ENCODE measurements at places on chromosomes 13 and 19.

DNA sequence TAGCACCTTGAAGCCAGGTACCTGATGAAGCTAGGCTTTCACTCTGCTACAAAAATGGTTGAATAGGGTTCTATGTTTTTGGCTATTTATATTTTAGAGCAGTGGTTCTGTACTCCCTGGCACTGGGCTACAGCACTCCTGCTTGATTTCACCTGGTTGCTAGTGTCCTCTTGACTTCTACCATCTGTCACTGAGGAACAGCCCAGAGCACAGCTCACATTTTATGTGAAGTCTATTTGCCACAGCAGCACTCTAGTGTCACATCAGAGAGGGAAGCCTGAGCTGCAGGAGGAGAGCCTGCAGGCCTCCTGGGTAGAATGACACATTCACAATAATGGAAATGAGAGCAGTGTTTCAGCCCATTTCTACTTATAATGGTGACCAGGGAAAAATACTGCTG, 184.2 kb downstream of the ZNF486 start:
- DNase-seq, result no peak

DNA sequence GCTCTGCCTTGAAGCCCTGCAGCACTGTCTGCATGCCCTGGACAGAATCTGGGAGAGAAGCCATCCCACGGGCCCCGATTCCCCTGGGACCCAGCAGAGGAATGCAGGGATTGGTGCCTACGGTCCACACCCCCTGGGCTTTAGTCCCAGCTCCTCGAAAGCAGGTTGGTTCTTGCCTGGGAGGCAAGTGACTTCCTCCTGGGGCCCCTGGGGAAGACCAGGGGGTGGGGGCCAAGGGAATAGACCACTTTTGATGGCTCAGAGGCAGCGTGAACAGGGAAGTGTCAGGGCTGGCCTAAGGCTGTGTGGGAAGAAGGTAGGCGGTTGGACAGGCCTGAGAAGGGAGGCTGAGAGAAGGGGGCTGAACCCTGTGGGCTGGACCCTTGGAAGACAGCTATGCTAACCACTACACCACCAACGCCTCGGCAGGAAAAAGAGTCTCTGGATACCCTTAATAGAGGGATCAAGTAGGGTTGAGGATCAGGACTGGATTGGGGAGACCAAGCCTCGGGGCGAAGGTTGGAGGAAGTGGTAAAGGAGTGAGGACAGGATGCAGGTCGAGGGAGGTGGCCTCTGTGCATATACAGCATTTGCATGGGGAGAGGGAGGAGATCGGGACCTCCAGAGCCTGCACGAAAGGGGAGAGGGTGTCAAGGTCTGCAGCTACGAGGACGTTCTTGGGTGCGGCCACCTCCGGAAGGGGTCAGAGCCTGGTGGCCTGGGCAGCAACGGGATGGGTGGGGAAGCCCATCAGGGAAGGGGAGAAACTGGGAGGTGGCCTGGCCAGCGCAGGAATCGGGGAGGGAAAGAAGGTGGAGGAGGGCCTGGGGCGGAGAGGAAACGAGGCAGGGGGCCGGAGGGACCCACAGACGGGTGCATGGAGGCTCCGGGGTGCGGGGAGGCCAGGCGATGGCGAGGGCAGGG, 709 bp downstream of the DPP9 start:
- DNase-seq, result peak; percentile 65

DNA sequence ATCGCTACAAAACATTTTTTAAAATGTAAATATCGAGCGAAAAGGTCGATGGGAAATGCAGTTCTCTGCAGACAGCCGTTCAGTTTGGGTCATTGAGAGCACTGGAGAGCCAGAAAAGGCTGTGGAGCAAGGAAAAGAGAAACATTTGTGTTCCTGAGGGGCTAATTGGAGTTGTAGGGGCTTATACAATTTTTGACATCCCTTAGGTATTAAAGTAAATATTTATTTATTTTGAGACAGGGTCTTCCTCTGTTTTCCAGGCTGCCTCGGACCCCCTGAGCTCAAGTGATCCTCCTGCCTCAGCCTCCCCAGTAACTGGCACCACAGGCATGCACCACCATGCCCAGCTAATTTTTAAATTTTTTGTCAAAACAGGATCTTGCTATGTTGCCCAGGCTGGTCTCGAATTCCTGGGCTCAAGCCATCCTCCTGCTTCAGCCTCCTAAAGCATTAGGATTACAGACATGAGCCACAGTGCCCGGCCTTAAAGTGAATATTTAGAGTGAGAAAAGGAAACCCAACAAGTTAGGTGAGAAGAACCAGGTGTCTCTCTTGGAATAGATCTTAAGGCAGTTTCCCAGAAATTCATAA, 825 bp upstream of the YIF1B start:
- DNase-seq, result no peak

DNA sequence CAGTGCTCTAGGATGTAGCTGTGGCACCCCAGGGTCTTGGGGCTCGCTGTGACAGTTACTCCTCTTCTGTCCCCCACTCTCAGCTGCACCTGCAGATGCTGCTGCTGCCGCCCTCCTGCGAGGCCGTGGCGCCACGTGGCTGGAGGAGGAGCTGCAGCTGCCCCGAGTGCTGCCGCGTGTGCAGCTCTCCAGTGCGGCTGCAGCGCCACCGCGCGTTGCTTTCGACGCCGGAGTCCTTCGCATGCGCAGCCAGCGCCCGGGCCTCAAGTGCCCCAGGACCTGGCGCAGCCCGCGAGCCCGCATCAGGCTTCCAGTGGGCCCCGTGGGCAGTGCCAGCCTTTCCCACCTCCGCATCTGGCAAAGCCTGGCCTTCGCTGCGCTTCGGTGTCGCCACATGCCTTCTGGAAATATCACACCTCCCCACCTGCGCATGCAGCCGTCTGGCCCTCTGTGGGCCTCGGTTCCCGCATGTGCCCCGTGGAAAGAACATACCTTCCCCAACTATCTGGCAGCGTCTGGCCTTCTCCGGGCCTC, 692 bp upstream of the ZNF580 start:
- no peak for DNase-seq

DNA sequence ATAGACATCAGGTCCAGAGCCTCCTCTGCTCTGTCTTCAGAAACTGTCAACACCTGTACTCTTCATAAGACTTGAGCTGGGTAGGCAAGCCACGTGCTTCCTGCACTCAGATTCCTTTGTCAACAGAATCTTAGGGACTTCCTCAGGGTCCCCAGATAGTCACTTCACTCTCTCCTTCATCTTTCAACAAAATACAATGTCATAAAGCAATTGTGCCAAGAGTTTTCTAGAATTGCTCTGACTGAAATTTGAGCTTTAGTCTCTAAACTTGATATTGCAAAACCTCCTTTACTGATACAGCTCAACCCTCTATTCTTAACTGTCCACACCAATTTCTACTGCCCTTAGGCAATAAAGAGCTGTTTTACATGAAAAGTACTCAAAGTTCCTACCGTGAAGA, 179.9 kb downstream of the IRS2 start:
- DNase-seq, result no peak

- no peak for DNase-seq
Observed at GRCh38 chr19:31717269-31717923, 368.2 kb upstream of the TSHZ3 start.

GRCh38 chr19:45947926-45948325, 25.7 kb downstream of the NOVA2 start:
- DNase-seq, result peak; percentile 32

GRCh38 chr13:99967869-99968520, 3.6 kb downstream of the ZIC5 start:
- DNase-seq, result no peak

- DNase-seq, result no peak
Observed at GRCh38 chr19:56162258-56162657, 13.6 kb upstream of the GALP start.

- no peak for DNase-seq
Observed at GRCh38 chr13:98866882-98867281, 111.0 kb downstream of the DOCK9 start.

GRCh38 chr19:11735375-11735774, 3.4 kb downstream of the ZNF823 start:
- DNase-seq, result no peak

DNA sequence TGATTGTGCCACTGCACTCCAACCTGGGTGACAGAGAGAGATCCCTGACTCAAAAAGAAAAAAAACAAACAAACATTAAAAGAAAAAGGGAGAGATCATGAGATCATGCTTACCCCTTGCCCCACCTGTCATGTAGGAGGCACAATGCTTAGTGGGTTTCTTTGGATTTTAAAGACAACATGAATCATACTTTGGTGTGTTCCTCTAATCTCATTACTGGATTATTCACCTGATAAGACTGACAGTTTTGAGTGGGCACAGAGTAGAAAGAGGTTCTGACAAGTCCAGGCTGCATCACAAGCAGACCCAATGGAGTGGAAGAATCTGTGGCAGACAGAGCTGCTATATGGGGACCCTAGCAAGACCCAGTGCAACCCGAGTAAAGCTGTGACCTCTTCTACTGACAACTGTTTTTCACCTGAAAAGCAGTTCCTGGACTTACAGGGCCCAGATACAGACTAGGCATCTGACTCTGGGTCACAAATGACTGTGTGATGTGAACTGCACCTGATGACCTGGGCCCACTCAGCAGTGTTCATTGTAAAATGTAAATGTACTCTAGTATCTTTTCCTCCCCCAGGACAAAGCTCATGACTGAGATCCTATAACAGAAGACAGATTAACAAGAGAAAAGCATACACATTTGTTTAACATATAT, 28.9 kb upstream of the USP12 start:
- DNase-seq, result no peak

GRCh38 chr13:61286148-61286745, 129.4 kb downstream of the PCDH20 start:
- no peak for DNase-seq

DNA sequence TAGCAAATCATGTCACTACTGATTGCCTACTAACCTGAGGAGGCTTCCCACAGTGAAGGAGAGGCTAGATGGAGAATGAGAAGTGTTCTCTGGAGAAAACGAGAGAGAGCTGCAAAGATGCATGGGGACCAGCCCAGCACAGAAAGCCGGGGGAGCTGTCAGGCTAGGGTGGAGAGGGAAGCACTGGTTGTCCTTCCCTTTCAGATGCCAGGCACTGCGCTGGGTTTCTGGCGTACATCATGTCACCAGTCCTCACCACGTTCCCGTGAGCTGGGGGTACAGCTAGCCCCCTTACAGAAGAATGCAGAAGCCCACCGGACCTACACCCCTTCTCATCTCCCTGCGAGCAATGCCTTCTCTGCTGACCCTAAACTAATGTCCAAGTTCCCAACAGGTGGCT, 86.0 kb downstream of the STK24 start:
- no peak for DNase-seq

- no peak for DNase-seq
Observed at GRCh38 chr13:40428354-40428753, 238.1 kb downstream of the FOXO1 start.
